ENCODE measurements at places on chromosomes 1 and 21.
A peak's percentile ranks its signal among the peaks of the same experiment; 100 is the strongest.

GRCh38 chr1:61052395-61053225, 29.8 kb upstream of the NFIA start:
- no peak for DNase-seq

DNA sequence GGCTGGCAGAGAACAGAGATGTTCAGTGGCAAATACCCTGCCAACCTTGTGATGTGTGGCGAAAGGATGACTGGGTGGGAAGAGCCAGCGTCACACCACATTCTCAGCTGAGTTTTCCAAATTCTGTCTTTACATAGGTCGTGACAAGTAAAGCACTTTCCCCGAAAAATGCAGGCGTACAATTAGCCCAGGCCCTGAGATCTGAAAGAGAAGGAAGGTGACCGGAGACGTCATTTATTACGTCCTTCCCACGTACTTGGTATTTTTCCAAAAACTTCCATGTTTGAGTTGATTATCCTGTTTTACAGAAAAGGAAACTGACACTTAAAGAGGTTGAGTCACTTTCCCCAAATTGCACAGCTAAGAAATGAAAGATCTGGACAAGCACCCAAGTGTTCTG, 413.3 kb downstream of the PRDM2 start:
- DNase-seq = no peak

DNA sequence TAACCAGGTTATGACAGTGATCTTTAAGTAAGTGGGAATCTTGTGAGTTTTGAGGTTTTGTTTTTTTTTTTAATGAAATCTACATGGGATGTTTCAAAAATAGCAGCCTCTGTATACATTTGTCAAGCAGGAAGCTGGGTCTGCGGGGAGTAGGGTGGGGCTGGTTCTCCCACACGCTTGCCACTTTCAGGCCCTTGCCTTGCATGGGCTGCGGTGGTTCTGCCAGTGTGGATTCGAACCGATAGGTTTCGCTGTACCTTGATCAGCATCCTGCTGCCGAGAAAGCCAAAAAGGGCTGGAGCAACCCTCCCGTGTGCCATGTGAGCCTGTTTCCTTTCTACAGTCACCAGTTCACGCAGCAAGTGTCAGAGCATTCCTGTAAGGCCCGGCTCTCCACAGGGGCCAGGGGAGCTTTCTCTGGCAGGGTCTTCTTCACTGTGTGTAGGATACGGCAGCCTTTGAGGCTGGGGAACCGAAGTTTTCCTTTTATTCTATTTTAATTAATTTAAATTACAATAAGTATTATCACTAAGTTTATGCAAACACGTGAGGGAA, 79.2 kb upstream of the SAMD11 start:
- DNase-seq = no peak

DNA sequence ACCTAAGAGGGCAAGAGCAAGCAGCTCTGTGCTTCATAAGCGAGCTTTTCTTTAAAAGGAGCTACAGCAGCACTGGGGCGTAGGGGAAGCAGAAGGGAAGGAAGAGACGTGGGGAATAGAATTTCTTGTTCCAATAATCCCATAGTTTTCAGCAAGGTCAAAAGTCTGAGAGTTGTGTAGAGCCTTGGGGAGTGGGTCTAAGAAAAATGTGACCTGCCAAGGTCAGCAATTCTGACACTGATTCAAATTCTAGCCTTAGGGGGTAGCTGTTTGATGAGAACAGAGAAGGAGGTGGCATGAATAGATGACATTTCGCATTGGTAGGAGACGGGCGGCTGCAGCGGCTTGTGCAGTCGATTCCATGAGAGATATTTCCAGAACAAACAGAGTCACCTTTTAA, 22.4 kb downstream of the PRRX1 start:
- no peak for DNase-seq

DNA sequence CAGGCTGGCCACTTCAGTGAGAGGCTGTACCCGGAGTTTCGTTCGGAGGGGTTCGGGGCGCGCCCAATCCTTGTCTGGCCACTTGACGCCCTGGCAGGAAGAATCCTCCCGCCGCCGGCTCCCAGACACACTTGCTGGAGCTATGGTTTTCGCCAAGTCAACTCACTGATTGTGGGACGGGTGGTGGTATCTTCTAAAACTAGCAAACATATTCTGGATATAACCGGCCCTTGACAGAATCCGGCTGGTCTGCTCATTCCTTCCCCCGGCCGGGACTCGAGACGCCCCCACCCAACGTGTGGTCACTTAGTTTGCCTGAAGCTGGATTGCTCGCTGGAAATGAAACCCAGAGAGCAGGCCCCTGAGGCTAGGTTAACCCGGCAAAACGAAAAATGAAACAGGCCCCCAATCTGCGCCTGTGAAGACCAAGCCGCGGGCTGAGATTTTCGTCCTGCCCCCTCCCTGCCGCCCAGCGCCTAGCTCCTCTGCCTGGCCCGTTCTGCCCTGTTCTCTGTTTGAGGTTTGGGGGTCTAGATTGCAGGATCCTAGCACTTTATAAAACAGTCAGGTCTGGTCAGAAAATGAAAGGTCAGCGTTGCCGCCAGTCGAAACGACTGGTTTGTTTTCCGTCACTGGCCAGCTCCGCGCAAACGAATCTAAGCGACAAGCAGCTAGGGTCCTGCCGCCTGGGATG, 4.6 kb downstream of the GFI1 start:
- DNase-seq = no peak

GRCh38 chr21:29433366-29434059, 134.8 kb downstream of the BACH1 start:
- no peak for DNase-seq

GRCh38 chr1:206779638-206780037, 7.3 kb upstream of the IL10 start:
- DNase-seq = no peak

- DNase-seq = no peak
Measured at GRCh38 chr1:10615332-10615731, 140.6 kb downstream of the PEX14 start.

DNA sequence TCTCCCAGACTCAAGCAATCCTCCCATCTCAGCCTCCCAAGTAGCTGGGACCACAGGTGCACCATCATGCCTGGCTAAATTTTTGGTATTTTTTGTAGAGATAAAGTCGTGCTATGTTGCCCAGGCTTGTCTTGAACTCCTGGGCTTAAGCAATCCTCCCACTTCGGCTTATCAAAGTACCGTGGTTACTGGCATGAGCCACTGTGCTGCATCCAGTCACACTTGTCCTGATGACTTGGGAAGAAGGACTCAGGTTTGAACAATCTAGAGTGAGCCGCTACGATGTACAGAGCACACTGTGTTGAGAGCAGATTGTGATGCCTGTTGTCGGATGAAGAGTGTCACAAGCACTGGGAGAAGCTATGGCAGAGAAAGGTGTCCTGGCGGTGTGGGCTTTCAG, 27.2 kb downstream of the RNF187 start:
- DNase-seq = no peak

- peak; percentile 36 for DNase-seq
Measured at GRCh38 chr1:227762231-227762911, 27.1 kb downstream of the SNAP47 start.

DNA sequence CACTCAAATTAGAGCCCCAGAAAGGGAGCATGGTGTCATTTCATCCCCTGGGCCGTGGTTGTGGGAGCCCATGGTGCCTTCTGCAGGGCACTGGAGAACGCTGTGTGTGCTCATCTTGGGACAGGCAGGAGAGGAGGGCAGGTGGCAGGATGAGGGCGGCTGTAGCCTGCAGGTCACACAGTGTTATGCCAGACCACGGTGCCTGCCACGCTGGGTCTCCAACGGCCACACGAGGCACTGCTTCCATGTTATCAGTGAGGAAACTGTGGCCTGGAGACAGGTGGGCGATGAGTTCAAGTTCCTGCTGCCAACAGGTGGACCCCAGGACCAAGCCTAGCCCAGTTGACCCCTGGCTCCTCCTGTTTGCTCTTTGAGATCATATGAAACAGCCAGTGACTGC, 21.0 kb downstream of the ABCG1 start:
- no peak for DNase-seq

DNA sequence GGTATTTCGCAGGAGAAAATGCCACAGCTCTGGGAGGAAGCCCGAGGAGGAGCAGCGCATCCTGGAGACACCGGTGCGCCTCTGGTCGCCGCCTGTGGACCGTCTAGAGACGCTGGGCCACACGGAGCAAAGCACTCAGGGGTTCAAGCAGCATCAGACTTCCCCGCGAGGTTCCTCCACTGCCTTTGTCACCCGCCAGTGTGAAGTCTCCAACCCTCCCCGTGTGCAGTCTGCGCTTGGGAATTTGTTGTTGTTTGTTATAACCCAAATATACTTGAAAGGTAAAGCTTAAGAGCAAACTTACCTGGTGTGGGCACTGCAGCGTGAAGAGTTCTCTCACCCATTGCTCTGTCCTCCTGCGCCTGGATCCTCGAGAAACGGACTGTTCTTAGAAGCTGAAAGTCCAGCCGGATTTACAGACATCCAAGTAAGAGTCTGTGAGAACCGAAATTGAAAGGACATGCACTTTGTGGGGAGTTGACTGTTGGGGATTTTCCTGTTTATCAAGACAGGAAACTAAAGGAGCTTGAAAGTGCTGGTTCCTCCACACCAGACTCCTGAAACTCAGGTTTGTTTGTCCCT, at the start of gene GBP4:
Gene GBP4, minus strand, starts transcription at position 452 of the 582 bp plus-strand sequence. Its CDS starts 108 bp downstream, at position 344.
- no peak for DNase-seq

- no peak for DNase-seq
Measured at GRCh38 chr1:18175051-18175450, 67.5 kb downstream of the IGSF21 start.
